Naive thymus-derived CD4-positive, alpha-beta T cell (primary cell): ENCODE measurements at places on chromosomes 4 and X. TPM values are rescaled to one million over a fixed set of nuclear protein-coding genes. Genes with fewer than 3 reads are reported as not detected.

GRCh38 chrX:138939038-138939437 is 227.5 kb upstream of the FGF13 start:
- DNase-seq = no peak

DNA sequence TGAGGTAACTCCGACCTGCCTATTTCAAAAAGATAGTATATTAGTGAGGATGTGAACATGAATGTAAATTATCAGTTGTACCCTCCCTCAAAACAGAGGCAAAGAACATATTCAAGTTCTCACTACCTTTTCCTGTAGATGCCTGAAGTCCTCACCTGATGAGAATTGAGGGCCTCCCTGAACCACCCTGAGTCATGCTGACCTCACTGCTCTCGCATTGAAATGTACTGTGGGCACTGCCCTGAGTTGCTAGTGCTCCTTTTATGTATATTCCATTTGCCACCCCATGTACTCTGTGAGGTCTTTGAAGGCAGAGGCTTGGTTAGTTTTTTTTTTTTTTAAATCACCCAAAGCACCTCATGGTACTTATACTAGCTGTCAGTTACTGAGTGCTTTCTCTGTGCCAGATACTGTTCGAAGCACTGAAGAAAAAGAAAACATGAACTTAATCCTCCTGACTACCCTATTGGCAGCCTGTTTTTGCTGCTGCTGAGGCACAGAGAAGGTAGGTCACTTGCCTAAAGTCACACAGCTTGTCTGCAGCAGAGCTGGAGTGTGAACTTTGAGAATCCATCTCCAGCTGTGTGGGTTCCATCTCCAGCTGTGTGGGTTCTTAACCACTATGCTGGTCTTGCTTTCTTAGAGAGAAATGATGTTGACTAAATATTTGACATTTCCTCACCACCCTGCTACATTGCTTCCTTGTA is 253.1 kb upstream of the GPC4 start:
- no peak for DNase-seq

DNA sequence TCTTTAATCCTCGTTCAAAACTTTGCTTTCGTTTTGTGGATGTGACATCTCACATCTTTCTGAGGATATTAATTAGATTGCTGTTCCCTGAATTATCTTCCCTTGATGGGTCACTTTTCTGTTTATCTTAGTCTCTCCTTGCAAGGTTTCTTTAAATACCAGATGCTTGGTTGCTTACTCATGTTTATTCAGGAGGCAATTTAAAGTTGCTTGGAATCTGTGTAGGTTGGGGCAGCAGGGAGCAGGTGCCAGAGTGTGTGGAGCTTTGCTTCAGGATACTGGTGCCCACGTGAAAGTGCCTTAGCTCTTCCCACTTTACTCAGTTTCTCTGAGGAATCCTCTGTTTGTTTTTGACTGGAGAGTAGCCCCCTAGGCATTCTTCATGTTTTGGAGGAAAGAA is 24.0 kb downstream of the ANAPC4 start:
- no peak for DNase-seq

- DNase-seq = no peak
These were observed 473.3 kb upstream of the ADGRL3 start for GRCh38 chr4:60726779-60727178.

DNA sequence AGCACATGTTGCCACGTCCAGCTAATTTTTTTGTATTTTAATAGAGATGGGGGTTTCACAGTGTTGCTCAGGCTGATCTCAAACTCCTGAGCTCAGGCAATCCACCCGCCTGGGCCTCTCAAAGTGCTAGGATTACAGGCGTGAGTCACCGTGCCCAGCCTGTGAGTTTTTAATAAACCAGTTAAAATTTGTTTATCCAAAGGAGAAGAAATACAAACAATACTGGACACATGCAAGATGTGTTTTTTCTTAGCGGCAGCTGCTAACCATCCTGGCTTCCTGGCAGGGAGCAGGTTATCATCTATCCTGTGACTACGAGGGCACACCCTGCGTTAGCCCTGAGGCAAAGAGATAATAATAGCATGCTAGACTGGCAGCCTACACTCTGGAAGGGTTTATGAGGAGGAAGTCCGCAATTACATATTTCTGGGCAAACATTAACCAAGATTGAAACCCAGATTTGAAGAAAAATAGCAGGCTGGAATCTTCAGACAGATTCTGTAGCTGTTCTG is 191.4 kb downstream of the SPRY1 start:
- no peak for DNase-seq

- no peak for DNase-seq
These were observed 674.5 kb upstream of the BOD1L1 start for GRCh38 chr4:14302021-14302420.

Gene RAI2
- 1.6 TPM for total RNA-seq

Gene PDLIM3
- total RNA-seq = not detected

Gene HAND2
- total RNA-seq = not detected in 2 replicates

Gene CLNK
- not detected for total RNA-seq

Gene SYTL5
- total RNA-seq = not detected
